A549 treated with AZD2906 at 1 μM for 4 hours (cell line): ENCODE measurements at places on chromosomes 12 and 14. TPM values are rescaled to one million over a fixed set of nuclear protein-coding genes. Genes with fewer than 3 reads are reported as not detected.

CCDC177 gene
- total RNA-seq: 0.02 to 0.05 TPM (median 0.03 TPM) in 5 replicates

GSG1 gene
- 0.59 to 1.2 TPM (median 0.71 TPM) in 5 replicates for total RNA-seq

POTEM gene
- total RNA-seq: not detected in 5 replicates

POTEG gene
- not detected in 5 replicates for total RNA-seq

TAS2R13 gene
- 0.03 TPM in 1 of 5 replicates, not detected in the others for total RNA-seq

PSMA3 gene
- 174 to 243 TPM (median 183 TPM) in 5 replicates for total RNA-seq

TMEM233 gene
- total RNA-seq: 0.02 to 0.15 TPM (median 0.07 TPM) in 4 of 5 replicates, not detected in the other

SYNDIG1L gene
- 0.03 TPM in 1 of 5 replicates, not detected in the others for total RNA-seq

INSM2 gene
- 0.05 to 0.11 TPM (median 0.07 TPM) in 5 replicates for total RNA-seq

BIN2 gene
- 0.08 to 0.17 TPM (median 0.13 TPM) in 5 replicates for total RNA-seq
